ENCODE measurements at places on chromosomes 1 and 21.

DNA sequence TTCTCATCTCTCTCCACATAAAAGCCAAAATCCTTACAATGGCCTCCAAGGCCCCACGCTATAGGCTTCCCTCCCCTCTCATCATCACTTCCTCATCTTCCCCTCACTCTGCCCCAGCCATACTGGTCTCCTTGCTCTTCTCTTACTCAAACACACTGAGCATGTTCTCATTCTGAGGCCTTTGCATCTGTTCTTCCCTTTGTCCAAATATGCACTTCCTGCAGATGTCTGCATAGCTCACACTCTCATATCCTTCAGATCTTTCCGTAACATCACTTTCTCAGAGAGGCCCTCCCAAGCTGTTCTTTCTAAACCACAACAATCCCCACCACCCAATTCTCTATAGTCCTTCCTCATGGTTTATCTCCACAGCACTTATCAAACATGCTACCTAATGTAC is 284.1 kb downstream of the HHIPL2 start:
- DNase-seq, result no peak

GRCh38 chr1:19925342-19926070 is 2.1 kb upstream of the PLA2G2E start:
- no peak for DNase-seq

DNA sequence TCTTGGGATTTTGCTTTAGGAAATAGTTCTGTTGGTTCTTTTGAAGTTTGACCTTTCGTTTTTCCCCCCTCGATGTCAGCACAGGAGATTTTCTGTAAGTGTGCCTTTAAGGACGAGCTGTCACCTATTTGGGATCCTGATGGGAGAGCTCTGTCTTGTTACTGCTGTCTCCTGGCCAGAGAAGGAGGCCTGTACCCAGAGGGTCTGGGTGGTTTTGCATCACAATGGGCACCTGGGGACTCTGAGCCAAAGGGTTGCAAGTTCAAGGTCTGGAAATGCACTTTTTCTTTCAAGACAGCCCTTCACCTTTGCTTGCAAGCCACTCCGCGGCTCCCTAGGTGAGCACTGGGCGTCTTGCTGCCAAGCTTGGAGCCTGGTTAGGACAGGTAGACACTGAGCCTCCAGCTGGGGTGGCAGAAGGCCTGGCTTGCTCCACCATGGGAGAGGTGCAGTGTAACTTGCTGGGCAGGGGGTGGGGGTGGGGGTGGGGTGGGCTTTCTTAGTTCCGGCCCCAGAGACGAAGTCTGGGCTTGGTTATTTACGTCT is 2.9 kb downstream of the AJAP1 start:
- no peak for DNase-seq

GRCh38 chr1:28099050-28099769 is 10.8 kb upstream of the EYA3 start:
- DNase-seq, result no peak

- no peak for DNase-seq
These were observed 446.6 kb downstream of the PLA2G4A start for GRCh38 chr1:187275346-187275745.
